Stimulated activated CD8-positive, alpha-beta memory T cell treated with anti-CD3 and anti-CD28 coated beads, Interleukin-7, amount 100 ng/mL, for 1 hour (primary cell): ENCODE measurements at places on chromosomes 3 and 15.

DNA sequence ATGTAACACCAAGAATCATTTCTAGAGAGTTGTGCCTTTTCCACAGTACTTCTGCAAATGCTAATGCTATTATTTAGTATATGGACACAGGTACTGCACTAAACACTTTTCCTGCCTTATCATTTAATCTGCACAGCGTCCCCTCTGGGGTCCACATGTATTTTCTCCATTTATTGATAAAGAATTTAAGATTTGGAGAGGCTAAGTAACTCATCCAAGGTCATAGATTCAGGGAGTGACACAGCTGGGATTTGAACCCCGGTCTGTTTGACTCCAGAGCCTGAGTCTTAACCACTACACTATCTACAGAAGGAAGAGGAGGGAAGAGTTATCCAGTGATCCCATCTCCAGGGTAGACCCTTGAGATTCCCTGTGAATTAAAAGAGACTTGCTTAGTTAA, 24.9 kb upstream of the TPRG1 start:
- no peak for DNase-seq

GRCh38 chr3:86951322-86951721, 39.6 kb downstream of the VGLL3 start:
- DNase-seq = no peak

- DNase-seq = no peak
Measured at GRCh38 chr3:100159331-100160153, 45.2 kb upstream of the FILIP1L start.

DNA sequence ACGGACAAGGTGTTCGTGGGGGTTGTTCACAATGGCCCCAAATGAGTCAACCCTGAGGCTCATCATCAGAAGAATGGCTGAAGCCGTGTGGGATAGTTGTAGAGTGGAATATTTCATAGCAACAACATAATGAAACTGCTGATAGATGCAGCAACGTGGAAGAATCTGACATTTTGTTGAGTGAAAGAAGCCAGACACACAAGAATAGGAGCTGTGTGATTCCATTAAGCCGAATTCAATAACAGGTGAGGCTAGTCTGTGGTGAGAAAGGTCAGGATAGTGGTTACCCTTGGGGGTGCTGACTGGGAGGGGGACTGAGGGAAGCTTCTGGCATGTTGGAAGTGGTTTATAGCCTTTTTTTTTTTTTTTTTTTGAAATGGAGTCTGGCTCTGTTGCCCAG, 144.0 kb downstream of the SMAD6 start:
- no peak for DNase-seq

DNA sequence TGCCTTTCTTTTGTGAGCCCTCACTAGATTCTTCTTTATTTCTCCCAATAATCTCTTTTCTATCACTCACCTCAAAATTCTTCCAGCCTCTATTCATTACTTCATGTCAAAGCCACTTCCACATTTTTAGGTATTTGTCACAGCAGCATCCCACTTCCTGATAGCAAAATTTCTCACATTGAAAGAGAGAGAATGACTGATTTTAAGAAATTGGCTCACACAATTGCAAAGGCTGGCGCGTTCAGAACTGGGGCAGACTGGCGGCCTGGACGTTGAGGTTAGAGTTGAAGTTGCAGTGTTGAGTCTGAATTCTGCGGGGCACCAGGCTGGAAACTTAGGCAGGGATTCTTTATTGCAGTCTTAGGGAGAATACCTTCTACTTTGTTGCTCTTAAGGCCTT, 117.9 kb downstream of the LRRC28 start:
- no peak for DNase-seq

- no peak for DNase-seq
Measured at GRCh38 chr15:90044191-90044590, 43.1 kb downstream of the ZNF710 start.

GRCh38 chr3:99751649-99752048, 66.0 kb upstream of the CMSS1 start:
- no peak for DNase-seq

DNA sequence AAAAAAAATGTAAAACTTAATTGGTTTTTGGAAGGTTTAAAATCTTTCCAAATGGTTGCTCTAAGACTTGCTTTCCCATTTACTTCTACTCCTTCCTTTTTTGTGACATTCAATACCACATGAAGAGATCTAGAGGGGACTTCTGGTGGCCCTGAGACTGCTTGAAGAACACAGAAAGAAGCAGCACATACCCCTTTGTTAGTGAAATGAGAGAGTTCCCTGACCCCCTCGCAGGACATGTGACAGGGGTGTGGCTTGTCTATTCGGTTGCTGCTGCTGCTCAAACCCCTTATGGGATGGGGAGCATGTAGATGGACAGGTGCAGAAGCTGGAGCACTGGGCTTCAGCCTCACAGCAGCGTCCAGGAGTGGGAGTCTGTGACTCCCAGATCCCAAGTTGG, 71.0 kb downstream of the ZMAT3 start:
- no peak for DNase-seq

- no peak for DNase-seq
Measured at GRCh38 chr15:100134586-100134985, 207.2 kb downstream of the ADAMTS17 start.

DNA sequence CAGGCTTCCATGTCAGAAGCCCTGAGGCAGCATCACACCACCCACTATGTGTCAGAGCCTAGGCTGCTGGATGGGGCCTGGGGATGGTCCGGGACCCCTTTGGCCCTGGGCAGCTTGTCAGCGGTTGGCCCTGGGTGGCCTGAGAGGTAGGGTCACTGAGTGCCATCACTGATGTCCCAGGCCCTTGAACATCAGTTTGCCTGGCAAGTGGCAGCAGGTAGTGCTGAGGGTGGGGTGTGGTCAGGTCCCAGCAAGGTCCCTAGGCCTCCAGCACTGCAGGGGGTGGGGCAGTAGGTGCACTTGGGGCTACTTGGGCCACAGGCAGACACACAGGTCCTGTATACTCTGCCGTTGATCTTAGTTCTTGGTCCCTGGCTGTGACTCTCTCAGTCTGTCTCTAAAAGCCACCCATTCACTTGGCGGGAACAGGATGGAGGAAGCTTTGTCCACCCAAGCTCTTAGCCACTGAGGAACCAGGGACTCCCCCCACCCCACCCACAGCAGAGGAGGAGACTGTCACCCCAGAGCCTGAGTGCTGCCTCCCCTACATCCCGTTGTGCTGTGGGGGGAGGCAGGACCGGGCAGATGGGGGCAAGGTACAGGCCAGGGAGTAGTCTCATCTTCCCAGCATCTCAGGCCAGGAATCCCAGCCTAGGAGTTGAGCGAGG, 5.8 kb downstream of the GNAI2 start:
- DNase-seq = no peak

- DNase-seq = no peak
Measured at GRCh38 chr3:170553788-170554757, 31.8 kb downstream of the SLC7A14 start.
